GM12865 (cell line): ENCODE measurements at places on chromosomes 7 and 10.

- no peak for DNase-seq
Measured at GRCh38 chr10:29788113-29788512, 153.3 kb upstream of the SVIL start.

GRCh38 chr7:107304636-107305035, 135.8 kb downstream of the HBP1 start:
- no peak for DNase-seq

- no peak for DNase-seq
Measured at GRCh38 chr7:49773936-49774458, 559 bp downstream of the VWC2 start.

DNA sequence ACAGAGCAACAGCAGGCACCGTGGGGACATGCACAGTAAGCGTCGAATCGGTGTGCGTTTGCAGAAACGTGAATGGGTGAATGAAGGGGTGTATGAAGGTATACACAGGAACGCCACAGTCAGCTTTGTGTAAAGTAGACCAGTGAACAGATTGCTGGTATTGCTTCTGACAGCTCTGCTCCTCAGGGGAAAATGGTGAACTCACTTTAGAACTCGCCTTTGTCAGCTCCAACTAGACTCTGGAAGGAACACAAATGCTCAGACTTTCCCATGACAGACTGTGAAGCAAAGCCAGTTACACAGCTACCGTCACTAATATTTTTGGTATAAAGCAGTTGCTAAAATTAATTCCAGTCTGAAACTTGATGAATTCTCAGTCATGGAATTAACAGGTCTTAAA, 78.9 kb downstream of the CUX1 start:
- DNase-seq = no peak

DNA sequence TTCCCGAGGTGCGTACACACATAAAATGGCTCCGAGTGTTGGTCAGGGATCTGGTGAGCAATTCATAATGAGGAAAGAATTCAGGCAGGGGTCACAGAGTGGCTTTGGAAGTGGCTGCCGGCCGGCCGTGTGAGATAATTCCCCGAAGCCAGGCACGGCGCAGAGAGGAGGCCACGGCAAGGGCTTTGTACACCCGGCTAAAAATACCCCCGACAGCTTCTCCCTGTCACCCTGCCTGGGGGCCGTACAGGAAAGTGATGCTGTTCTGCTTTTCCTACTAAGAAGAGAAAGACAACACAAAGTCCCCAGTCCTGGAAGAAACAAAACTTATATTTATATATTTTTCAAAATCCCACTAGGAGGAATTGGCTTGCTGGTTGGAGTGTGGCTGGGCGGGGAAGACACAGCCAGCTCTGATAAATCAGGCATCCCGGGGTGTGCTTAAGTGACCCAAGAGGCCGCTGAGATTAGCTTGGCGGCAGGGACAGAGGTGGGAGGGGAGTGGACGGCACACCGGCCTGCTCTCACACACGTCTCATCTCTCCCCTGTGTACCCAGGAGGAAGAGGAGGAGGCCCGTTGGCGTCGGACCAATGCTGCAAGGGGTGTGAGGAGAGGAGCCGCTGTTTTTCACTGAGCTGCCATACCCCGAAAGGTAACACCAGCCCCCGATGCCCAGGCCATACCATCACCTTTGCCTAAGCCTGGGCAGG, 70.5 kb downstream of the ZMIZ1 start:
- no peak for DNase-seq

- peak; percentile 67 for DNase-seq
Measured at GRCh38 chr10:123994417-123995081, 98.8 kb downstream of the CHST15 start.

DNA sequence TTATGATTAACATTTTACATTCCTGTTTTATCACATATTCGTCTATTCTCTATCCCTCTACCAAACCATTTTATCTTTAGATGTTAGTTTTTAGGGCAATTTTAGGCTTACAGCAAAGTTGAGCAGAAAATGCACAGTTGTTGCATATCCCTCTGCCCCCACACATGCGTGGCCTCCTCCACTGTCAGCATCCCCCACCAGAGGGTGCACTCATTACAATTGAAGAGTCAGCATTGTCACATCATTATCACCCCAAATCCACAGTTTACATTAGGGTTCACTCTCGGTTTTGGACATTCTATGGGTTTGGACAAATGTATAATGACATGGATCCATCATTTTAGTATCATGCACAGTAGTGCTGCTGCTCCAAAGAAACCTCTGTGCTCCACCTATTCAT, 86.4 kb downstream of the WDR37 start:
- DNase-seq = no peak

DNA sequence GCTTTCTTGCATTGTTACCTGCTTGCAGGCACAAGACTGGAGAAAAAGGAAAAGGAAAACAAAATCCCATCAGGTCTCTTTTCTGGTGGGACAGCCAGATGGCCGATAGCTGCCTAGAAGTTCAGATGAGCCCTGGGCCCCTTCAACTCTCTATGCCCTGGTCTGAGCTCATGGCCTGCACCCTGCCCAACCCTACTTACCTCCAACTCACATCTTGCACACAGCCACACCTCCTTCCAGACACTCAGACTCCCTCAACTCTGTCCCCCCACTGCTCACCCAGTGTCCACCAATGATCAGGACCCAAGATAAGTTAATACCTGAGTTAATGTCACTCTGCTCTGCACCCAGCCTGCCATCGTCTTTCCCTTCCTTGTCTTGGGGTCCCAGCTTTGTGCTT, 10.9 kb downstream of the RBP3 start:
- DNase-seq = no peak

GRCh38 chr10:121845044-121845784, 82.6 kb downstream of the ATE1 start:
- DNase-seq = peak; percentile 56

GRCh38 chr7:108424013-108424412, 32.2 kb downstream of the NRCAM start:
- DNase-seq = no peak

DNA sequence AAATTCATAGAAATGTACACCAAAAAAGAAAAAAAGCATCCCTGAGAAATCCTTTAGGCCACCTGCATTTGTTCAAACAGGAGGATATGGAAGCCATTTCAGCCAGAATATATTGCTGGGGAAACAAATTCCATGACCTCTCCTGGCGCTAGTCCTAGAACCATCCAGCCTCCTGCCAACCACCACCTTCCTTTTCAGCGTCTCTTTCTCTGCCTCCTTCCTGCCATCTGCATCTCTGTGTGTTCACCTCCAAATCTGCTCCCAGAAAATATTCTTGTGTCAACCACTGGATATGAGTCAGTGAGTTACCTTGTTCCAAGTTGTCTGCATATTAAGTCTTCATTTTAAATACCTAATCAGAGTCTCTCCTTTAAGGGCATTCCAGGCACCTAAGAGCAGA, 50.6 kb upstream of the NPY start:
- DNase-seq = no peak

DNA sequence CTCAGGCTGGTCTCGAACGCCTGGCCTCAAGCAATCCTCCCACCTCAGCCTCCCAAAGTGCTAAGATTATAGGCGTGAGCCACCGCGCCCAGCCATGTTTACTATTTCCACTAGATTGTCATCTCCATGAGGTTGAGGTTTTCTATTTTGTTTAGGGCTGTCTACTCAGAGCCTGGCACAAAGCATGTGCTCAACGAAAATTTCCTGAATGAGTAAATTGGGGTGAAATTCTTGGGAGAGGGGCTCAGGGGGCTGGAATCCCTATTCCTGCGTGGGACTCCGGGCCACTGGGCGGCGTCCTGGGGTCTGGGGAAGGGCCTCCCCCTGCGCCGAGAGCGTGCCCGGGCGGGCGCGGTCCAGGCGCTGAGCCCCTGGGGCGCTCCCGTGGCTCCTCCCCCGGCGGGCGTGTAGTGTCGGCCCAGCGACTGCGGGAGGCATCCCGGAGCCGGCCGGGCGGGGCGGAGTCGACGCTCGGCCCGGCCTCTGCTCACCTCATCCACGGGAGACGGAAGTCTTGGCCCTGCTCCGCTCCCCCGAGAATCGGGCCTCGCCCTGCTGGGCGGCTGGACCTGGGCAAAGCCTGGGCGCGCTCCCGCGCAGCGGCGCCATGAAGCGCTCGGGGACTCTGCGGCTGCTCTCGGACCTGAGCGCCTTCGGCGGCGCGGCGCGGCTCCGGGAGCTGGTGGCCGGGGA, at the start of gene HPS6:
TSS of gene HPS6 (plus strand) at position 482 of the 693 bp plus-strand sequence. CDS start at position 608, 126 bp downstream.
- peak; percentile 94 for DNase-seq

DNA sequence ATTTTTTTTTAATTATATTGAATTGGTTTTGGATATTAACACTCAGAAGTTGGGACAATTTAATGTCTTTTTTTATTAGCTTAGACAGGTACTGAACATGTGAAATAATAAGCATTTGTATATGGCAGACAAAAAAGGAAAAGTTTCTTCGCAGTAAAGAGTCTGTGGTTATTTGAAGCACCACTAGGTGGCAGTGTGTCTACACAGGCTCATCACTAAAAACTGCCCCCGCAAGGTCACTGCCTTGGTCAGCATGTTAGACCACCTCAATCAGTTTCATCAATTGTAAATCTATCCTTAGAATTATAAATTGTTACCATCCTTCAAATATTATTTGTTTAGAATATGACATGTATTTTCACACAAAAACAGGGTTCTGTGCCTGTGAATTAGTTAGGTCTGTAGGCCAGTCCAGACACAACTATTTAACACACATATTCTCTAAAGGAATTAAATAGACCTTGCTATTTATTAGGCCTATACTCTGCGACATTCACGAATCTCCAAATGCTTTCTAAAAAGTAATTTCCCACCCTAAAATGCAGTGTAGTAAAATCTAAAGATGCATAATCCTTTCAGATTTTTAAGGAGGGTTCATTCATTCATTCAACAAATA, 17.0 kb downstream of the PNLIPRP3 start:
- peak; percentile 42 for DNase-seq

DNA sequence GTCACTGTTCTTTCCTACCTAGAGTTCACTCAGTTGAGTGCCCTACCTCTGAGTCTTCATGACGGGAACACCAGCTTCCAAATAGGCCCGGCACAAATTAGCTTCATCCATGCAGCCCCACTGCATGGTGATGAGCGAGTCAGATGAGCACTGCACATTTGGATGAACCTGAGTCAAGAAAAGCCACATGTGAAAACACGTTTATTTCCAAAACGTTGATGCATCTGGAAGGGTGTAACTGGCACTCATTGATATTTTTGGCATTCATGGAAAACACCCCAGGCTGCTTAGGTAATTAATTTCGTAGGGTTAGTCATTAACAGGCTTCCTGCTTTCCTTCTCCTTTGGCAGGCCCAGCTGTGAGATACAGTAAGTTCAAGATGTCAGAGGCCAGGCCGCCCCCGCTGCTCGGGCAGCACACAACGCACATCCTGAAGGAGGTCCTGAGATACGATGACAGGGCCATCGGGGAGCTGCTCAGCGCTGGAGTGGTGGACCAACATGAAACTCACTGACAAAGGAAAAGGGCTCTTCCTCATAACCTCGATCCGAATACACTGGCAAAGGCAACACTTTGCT, 725.2 kb downstream of the SUGCT start:
- no peak for DNase-seq

GRCh38 chr10:86817246-86817645, 60.8 kb downstream of the BMPR1A start:
- no peak for DNase-seq

DNA sequence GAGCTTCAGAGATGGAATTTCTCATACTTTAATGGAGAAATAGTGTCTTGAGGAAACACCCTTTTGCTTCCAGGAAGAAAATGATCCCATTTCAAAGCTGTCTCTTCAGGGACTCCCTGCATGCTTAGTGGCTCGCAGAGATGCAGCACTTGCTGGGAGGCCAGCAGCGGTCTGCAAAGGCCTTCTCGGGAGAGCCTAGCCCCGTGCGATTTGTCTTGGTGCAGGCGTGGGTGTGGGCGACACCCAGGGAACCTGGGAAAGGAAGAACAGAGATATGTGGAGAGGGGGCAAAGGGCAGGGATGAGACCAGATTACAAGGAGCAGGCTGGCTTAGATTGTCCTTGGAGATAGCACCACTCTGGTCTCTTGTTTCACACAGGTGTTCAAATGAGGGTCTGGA, 352.3 kb upstream of the PODXL start:
- DNase-seq = no peak

- DNase-seq = no peak
Measured at GRCh38 chr7:86972072-86972471, 87.4 kb downstream of the ELAPOR2 start.

- no peak for DNase-seq
Measured at GRCh38 chr7:159192725-159193453, 48.2 kb upstream of the VIPR2 start.

DNA sequence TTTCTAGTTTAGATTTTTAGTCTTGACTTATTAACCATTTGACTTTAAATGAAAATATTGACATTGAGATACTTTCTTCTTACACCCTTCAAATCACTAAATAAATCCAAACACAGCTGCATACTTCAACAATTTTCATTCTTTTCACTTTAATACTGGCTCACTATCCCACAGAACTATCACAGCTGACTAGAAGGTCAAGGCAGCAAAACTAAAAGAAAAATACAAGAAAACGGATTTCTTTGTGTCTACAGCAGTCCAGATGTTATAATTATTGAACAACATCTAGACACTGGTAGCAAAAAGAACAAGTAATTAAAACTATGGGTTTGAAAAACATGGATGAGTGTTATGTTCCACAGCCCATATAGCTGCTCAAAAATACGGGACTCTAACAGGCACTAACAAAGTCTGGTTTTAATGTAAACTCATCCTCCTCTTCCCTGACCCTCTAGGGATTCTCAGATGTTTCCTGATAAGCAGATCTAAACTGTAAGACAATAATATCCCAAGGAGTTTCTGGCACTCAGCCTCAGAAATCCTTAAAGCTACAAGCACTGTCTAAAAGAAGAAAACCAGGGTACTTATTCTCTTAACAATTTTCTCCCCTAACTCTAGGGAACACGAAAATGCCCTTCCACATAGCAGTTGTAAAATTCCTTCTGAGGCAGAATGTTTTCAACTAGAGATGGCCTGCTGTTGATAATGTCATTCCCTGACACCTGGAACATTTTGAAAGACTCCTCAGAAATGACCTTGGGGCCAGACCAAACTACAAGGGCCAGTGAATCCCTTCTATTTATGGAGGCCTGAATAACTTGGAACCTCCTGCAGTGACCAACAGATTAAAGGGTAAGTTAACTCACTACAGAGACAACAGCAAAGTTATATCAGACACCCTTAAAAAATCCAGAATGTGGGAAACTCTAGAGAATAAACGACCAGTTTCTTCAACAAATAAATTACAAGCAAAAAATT, 12.8 kb downstream of the DNMBP start:
- DNase-seq = no peak

- DNase-seq = no peak
Measured at GRCh38 chr7:142432377-142432776, 174.5 kb upstream of the PRSS58 start.

GRCh38 chr7:11252011-11252607, 278.4 kb downstream of the PHF14 start:
- peak; percentile 29 for DNase-seq

DNA sequence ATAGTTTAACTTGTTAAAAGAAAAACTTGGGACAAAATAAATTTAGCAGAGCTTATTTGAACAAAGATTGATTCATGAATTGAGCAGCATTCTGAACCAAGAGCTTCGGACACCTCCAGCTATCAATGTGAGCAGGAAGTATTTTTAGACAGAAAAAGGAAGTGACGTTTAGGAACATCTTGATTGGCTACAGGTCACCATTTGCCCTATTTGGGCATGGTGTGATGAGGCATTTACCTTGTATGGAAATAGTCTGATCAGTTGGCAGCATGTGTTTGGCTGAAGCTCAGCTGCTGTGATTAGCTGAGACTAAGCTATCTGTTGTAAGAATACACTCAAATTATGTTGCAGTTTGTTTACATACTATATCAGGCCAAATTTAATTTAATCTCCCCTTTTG, 185.1 kb downstream of the ATRNL1 start:
- peak; percentile 9 for DNase-seq
